ENCODE measurements at places on chromosomes 4 and X.

DNA sequence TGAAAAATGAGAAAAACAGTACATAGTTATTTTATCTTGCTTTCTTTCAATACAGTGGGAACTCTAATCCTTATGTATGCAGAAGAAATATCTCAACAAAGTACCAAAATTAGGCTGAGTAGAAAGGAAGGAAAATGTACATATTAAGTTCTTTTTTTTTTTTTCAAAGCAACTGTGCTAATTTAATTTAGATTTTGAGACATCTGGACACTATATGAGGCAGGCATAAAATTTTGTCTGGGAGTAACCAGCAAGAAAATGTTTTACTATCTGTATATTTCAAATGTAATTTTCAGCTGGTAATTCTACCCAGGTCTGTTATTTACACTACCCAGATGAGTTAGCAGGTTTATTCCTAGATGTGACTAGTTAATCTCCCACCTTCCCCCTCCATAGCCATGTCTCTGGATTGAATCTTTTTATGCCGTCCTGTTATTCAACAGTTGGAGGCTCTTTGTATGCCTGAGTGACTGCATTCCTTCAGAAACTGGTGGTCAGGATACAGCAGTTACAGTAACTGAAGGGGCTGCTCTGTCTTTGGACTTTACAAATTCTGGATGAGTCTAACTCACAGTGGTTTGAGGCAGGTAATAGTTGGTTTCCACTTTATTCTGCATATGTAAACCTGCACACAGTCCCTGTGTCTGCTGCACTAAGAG lies 633.6 kb downstream of the PCDH18 start:
- DNase-seq: no peak

- no peak for DNase-seq
Measured at GRCh38 chr4:87007528-87008446, 73.0 kb downstream of the AFF1 start.

DNA sequence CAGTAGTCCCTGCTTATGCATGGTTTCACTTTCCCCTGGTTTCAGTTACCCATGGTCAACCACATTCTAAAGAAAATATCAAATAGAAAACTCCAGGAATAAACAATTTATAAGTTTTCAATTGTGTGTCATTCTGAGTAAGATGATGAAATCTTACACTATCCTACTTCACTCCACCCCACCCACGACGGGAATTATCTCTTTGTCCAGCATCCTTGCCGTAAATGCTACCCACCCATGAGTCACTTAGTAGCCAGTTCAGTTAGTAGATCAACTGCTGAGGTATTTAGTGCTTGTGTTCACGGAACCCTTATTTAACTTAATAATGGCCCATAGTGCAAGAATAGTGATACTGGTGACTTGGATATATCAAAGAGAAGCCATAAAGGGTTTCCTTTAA lies 91.4 kb downstream of the KLHL13 start:
- DNase-seq: no peak

GRCh38 chr4:10006601-10007435 lies 14.5 kb downstream of the SLC2A9 start:
- DNase-seq: no peak

- no peak for DNase-seq
Measured at GRCh38 chrX:133444952-133445831, 29.9 kb upstream of the GPC4 start.

DNA sequence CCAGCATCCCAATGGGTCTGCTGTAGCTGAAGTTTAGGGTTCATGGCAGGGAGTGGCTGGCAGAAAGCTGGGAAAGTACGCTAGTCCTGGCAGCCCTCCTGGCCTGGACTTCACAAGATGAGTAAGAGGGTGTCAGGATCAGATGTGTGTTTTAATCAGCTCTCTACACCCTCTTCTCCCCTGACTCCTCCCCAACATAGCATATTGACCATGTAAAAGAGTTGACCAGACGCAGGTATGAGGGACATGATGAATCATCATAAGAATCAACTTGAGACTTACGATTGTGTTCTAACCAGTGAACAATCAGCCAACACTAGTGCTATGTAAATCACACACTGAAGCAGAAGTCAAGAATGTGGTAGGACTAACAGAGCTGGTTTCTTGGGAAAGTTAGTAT lies 5.3 kb downstream of the SOWAHB start:
- DNase-seq: no peak

GRCh38 chr4:182768838-182769237 lies 148.3 kb downstream of the DCTD start:
- DNase-seq: no peak

- DNase-seq: no peak
Measured at GRCh38 chrX:16664626-16665025, 14.7 kb downstream of the S100G start.

DNA sequence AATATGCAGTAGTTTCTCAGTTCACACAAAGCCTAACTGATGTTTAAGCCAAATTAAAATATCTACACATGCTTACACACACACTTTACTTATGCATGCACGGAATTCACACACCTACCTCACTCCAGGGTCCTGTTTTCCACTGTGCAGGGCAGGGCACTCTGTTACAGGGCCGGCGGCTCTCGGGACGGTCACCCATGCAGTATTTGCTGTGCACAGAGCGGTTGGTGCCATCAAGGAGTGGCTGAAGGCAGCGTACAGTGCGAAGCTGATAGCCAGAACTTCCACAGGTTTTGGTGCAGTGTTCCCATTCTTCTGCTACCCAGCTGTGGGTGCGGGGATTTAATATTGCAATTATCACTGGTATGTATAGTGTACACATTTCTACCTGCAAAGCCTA lies 258.9 kb downstream of the NPFFR2 start:
- DNase-seq: no peak

- DNase-seq: no peak
Measured at GRCh38 chr4:113733685-113734084, 27.9 kb downstream of the CAMK2D start.

- DNase-seq: no peak
Measured at GRCh38 chr4:11602606-11603340, 174.1 kb upstream of the HS3ST1 start.
